Activated CD4-positive, alpha-beta T cell treated with anti-CD3 and anti-CD28 coated beads, Interleukin-2, amount 50 U/mL, for 24 hours (primary cell): ENCODE measurements at places on chromosomes 12 and 14.

- DNase-seq = no peak
Observed at GRCh38 chr14:53054457-53054856, 98.7 kb downstream of the DDHD1 start.

DNA sequence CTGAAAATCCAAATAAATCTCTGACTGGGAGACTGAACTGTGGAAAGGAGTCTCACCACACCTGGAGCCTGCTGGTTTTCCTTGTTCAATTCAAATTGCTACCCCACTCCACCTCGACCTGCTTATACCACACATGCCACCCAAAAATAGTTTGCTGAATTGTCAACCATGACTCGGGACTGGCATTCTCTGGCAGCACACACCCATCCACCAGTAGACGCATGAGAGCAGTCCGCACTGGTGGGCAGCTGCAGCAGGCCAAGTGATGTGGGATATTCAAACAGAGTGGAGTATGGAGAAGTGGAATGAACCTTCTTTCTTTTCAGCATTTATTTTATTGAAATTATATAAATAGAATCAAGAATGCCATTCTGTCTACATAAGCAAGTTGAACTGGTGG is 38.7 kb upstream of the SYCP3 start:
- DNase-seq = no peak

GRCh38 chr12:100566887-100567637 is 6.4 kb upstream of the GAS2L3 start:
- DNase-seq = no peak

DNA sequence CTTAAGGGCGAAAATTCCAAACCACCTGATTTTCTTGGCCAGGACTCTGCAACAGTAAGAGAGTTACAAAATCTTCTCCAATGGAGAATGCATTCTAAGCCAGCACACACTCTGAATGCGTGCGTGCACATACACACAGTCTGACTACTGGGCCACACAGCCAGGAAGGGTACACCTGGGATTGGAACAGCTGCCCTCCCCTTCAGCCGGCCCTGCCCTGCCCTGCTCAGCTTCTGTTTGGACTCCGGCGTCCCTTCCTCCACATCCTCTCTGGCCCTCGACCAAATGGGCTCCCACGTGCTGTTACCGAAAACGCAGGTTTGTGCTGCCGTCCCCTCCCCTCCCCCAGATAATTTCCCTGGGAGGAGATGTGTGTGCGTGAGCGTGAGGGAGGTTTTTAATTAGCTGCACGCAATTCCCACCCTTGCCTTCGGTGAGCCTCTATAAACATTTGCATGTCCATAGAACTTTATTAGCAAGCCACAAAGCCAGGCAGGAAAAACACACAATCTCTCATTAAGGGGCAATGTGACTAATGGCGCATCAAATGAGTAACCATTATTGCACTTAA is 43.0 kb downstream of the CCNK start:
- no peak for DNase-seq

DNA sequence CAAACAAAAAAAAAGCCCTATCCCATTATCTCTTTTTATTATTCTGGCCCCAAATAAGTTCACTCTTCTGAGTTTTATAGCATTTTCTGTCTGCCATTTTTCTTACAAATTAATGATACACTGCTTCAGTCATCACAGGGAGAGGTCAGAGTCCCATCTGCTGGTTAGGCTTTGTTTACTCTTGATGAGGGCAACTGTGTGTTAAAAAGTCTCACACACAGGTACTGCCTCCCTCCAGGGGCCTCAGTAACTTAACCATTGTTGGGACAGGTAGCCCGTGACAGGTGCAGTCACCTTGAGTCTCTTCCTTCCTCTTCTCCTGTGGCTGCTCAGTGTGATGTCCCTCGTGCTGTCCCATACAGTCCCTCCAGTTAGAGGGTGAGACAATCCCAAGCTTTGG is 45.5 kb upstream of the SEL1L start:
- DNase-seq = no peak

GRCh38 chr12:110745542-110746284 is 3.0 kb upstream of the PPP1CC start:
- no peak for DNase-seq

DNA sequence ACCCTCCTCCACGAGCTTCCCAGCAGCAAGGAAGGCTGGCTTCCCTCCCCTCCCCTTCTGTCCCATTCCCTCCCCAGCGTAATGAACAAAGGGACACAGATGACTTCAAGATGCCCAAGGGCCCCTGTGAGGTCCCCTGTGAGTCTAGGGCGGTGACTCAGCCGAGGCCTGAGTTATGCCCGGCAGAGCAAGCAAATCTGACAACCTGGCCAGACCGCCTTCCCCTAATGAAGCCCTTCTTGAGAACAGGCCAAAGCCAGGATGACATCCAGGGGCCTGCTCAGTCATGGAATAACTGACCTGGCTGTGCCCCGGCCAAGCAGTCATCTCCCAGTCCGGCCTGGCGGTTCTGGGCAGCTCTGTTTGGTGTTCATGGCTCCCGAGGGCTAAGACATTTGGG is 89.2 kb downstream of the DICER1 start:
- DNase-seq = no peak

DNA sequence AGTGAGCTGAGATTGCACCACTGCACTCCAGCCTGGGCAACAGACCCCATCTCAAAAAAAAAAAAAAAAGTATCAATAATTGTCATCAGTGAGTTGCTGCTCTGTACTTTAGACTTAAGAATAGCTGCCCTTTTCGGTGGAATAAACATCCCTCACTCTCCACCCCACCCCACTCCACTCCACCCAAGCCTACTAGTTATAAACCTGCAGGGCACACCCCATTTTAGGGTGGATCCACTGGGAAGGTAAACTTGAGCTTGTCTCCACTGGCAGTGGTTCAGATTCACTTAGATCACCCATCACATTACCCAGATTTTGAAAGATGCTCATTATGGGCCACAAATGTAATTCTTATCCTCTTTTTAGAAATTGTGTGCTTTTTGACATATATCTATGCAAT is 106.4 kb downstream of the GPR135 start:
- no peak for DNase-seq

DNA sequence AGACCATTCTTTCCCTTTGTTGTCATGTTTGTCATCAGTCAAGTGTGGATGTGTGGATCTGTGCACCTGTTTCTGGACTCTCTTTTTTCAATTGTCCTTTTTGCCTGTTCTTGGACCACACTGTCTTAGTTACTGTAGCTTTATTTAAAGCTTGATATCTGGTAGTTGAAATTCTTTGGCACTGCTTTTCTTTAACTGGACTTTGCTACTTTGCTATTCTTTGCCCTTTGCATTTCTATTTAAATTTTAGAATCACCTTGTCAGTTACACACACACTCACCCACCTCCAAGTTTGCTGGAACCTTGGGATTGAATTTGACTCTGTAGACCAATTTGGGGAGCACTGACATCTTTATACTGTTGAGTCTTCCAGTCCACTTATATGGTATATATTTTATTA is 61.5 kb downstream of the VRK1 start:
- no peak for DNase-seq

- no peak for DNase-seq
Observed at GRCh38 chr12:40164034-40164433, 58.2 kb upstream of the SLC2A13 start.

DNA sequence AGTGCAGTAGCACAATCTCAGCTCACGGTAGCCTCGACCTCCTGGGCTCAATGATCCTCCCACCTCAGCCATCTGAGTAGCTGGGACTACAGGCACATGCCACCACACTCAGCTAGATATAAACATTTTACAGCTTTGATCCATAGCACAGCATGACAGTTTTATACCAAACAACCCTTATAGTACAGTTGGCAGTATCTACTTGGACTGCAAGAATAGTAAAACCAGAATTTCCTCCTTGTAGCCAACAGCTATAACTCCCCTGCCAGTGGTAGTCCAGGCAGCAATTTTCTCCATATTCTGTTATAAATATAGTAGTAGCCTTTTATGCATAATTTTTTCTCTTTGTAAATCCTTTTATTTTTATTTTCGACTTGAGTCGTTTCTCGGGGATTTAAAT is 317.0 kb downstream of the FUT8 start:
- no peak for DNase-seq

- DNase-seq = no peak
Observed at GRCh38 chr14:92391726-92392125, 68.8 kb downstream of the SLC24A4 start.

- DNase-seq = no peak
Observed at GRCh38 chr12:131721548-131721947, 10.7 kb downstream of the SFSWAP start.
